ENCODE measurements at places on chromosomes 1 and 21.
A peak's percentile ranks its signal among the peaks of the same experiment; 100 is the strongest.

- DNase-seq: no peak
Observed at GRCh38 chr1:219463636-219464035, 149.3 kb downstream of the ZC3H11B start.

DNA sequence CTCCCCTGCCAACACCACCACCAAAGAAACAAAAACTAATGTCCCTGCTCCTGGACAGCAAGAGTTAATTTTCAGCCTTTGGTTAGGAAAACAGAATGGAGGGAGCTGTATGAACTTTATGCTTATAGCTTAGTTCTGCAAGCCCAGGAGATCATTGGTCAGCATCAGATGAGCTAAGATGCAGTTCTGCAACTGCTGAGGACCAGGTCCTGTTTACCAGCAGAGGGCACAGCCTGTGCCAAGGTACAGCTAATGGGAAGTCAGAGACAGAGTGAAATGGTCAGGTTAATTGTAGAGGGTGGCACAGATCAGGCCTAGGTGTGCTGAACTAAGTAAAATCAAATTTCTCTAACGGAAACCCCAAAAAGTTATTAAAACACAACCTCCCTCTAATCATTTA lies 161.3 kb downstream of the ROR1 start:
- no peak for DNase-seq

DNA sequence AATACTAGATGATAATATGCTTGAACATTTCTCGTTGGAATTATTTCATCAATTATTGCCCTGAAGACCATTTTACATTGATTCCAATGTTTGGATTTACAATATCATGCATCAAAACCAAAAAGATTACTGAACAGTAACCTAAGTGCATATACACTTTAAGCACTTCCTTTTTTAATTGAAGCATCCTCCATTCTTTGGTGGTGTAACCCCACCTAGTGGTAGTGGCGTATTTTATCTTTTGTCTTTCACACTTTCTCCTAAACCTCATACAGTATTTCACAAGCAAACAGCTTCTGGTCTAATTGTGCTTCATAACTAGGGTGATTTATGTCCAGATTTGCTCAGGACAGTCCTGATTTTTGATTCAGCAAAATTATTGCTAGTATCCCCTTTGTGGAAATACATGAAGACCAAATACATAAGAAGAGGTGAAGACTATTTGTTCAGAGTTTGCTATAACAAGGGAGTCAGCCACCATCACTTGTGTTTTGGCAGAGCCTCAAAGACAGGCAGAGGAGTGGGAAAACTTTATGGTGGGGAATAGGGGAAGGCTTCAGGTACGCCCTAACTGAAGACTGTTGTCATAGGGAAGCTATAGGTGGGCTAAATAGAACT lies 3.4 kb upstream of the NVL start:
- no peak for DNase-seq

GRCh38 chr1:46421739-46422138 lies 27.6 kb downstream of the FAAH start:
- DNase-seq: no peak

DNA sequence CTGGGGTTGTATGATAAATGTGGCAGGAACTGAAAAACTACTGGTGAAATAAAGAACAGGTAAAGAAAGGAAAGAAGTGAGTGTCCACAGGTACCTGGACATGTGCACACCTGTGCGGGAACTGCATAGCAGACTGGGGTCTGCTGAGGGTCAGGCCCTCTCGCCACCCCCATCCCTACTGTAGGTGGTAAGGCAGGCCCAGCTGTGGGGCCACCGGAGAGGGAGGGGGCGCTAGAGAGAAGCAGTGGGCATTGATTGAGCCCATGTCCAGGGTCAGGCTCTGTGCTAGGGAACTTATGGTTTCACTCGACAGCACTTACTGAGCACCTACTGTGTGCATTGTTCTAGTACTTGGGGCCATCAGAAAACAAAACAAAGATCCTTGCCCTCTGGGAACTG lies 400.5 kb downstream of the MATN1 start:
- no peak for DNase-seq

GRCh38 chr1:85838238-85838637 lies 130.0 kb upstream of the ZNHIT6 start:
- no peak for DNase-seq

- peak; percentile 62 for DNase-seq
Observed at GRCh38 chr1:230067871-230068620, 1.0 kb downstream of the GALNT2 start.

- no peak for DNase-seq
Observed at GRCh38 chr1:89703469-89703868, 70.5 kb downstream of the LRRC8C start.

DNA sequence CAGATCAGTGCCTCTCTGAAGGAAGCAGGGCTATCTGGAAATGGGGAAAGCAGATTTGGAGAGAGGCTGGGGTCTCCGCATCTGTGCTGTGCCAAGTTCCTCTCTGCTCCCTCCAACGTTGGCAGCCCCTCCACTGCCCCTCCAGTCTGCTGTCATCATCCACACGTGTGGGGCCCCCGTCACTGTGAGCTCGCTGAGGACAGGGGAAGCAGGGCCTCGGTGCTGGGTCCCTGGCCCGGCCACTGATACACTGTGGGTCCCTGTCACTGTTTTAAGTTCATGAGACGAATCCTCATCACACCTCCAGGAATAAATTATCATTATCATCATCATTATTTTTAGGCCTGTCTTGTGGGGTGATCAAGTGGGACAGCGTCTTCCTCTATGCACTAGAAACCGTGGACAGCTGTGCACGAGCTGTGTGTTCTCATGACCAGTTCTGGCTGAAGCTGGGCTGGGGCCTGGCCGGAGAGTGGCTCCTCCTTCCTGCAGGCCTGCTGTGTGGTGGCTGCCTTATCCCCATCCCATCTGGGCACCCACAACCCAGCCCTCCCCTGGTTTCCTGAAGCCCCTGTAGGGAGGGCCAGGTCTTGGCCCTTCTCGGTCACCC lies 52.2 kb downstream of the DMRTB1 start:
- no peak for DNase-seq

DNA sequence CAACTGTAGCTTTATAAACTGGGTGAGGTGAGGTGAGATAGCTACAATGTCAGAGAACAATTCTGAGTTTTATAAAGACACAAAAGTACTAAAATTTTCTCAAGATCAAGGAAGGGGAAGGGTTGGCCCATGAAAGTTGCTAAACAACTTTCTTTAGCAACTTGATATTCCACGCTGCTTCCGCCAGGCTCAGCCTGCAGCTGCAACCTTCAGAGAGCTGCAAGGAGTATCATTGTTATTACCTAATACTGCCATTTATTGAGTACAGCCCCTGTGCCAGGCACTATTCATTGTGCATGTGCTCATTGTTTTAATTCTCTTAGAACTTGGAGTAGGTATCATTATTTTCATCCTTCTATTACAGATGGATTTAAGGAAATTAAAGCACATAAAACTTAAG lies 34.1 kb upstream of the SUCO start:
- no peak for DNase-seq

DNA sequence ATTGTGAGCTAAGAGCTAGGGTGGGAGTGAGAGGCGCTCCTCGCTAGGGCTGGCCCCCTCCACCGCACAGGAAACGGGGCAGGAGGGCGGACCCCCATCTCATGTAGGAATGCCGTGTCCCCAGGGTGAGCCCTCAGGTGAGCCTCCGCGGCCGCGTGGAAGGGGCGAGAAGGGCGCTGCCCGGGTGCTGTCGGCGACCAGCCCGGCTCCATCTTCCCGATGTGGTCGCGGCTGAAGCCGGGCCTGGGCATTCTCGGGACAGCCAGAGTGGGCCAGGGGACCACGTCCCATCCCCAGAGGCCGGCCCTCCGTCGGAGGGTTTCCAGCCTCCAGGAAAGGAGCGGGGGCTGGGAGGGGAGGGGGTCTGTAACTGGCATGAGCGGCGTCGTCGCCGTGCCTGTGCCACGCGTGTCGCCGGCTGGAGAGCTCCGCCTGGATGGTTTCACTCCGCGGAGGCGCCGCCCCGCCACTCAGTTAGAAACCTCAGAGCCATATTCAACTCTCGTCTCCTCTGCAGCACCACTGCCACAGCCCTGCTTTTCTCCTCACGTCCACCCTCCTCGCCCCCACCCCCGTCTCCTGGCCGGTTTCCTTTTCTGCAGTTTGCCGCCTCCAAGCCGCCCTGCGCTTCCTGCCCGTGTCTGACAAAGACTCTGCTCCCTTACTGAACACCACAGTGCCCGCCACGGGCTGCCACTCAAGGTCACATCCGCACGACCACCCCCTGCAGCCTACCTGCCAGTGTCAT lies at the start of gene TMEM269:
Gene TMEM269 (plus strand): TSS at position 46 of the 748 bp plus-strand sequence. CDS start 4,903 bp downstream, outside the sequence.
- DNase-seq: no peak

DNA sequence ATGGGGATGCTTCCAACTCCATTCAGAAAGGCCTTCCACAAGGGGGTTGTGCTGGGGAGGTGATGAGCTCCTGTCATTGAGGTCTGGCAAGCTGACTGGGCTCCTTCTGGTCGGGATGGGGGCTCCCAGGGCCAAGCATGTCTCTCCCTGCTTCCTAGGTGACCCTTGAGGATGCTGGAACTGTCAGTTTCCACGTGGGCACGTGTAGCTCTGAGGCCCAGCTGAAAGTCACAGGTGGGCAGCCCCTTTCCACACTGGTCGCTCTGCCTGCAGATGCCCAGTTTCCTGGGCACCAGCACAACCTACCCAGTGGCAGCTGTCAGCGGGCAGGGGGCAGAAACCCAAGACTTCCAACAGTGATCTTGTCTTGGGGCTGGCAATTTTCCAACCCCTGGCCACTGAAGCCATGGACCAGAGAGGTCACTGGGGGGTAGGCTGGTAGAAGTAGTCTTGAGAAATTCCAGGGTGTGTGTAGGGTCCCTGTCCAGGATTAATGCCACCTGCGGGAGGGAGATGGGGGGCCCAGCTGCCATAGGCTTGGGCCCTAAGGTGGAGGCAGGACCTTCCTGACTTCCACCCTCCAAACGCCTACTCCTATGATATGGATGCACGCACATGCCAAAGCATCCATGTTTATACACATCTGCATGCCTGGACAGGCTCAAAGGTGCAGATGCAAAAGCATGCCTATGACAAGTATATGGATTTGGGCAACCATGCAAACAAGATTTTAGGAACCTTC lies 97.1 kb downstream of the TRIM11 start:
- no peak for DNase-seq

GRCh38 chr1:225776294-225776693 lies 1.3 kb upstream of the SRP9 start:
- no peak for DNase-seq

GRCh38 chr1:163583661-163584181 lies 262.0 kb downstream of the NUF2 start:
- DNase-seq: no peak

GRCh38 chr1:46527474-46528296 lies 23.8 kb downstream of the KNCN start:
- peak; percentile 86 for DNase-seq

GRCh38 chr1:208538587-208538986 lies 294.4 kb upstream of the PLXNA2 start:
- DNase-seq: no peak

- DNase-seq: no peak
Observed at GRCh38 chr1:151369621-151370048, 2.9 kb downstream of the SELENBP1 start.

DNA sequence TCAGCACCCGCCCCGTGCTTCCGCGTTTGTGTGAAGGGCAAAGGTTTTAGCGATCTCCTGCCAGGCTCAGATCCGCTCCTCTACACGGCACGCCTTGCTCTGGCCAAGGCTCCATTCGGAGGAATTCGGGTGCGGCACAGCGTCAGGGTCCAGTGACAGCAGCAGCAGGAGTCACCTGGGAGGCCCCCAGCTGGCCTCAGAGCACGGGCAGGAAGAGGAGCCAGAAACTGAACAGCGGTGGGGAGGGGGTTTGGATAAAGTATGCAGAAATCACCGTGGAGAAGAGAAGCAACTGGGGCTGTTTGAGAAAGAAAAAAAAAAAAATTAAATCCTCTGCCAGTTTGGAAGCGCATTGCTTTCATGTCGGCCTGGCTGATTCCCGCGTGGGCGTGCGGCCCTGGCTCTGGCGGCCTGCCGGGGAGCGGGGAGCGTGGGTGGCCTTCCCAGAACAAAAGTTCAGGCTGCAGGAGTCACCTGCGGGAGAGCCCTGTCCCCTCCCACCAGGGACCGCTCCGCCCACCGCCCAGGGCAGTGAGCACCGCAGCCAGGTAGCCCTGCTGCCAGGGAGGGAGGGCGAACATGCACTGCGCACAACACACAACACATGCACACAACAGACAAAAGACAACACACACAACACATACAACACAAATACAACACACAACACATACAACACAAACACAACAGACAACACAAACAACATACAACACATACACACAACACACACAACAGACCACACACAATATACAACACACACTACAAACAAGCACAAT lies 107.6 kb downstream of the ETS2 start:
- DNase-seq: peak; percentile 65

- no peak for DNase-seq
Observed at GRCh38 chr21:16044676-16045075, 314.9 kb downstream of the USP25 start.

- DNase-seq: no peak
Observed at GRCh38 chr1:8213676-8214075, 104.2 kb upstream of the SLC45A1 start.

DNA sequence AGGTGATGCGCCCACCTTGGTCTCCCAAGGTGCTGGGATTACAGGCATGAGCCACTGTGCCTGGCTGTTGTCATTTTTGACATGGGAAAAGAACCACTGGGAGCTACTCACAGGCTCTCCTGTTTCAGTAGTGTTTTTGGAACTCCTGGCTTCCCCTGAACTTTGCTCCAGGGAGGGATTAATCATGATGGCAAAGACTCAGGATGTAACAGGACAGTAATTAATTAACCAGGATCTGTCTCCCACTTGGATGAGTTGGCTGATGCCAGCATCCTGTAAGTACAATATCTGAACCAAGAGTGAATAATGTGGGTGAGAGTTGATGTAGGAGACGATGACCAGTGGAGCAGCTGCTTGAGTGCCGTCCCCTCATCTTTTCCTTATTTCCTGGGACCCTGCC lies 4.9 kb downstream of the SFT2D2 start:
- no peak for DNase-seq

DNA sequence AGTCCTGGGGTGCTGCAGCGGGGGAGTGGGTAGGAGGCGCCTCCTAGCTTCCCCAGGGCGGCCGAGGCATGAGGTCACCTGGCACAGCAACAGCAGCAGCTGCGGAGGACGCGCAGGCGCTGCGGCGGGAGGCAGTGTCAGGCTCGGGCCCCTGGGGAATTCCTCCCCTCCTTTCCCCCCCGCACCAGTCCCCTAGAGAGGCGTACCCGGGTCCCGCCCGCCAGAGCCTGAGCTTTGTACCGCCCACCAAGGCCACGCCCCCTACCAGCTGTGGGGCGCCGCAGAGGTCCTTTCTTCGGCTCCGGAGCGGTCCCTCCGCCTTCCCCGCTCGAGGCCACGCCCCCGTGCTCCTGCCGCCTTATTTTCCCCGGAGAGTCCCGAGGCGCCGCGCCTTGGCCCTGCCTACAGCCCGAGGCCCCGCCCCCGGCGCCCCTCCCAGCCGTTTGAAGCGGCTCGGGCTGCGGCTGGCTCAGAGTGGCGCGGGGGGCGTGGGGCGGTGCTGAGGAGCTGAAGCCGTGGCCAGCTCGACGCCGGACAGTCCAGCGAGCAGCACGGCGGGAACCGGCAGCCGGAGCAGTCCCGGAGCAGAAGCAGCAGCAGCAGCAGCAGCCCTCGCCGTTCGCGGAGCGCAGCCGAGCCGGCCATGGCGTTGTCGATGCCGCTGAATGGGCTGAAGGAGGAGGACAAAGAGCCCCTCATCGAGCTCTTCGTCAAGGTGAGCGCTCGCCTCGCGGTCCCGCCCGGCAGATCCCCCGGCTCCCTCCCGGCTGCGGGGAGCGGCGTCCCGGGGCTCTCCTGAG lies at the start of gene CLIC4:
Gene CLIC4 (plus strand): TSS at position 537 of the 800 bp plus-strand sequence. CDS start 107 bp downstream, at position 644.
- DNase-seq: peak; percentile 100
